Choroid plexus epithelial cell (primary cell): ENCODE measurements at places on chromosomes 16 and 17.

- DNase-seq = no peak
Observed at GRCh38 chr17:74807925-74808324, 31.8 kb upstream of the NAT9 start.

- no peak for DNase-seq
Observed at GRCh38 chr16:59907611-59908010, 1173.5 kb upstream of the GOT2 start.

DNA sequence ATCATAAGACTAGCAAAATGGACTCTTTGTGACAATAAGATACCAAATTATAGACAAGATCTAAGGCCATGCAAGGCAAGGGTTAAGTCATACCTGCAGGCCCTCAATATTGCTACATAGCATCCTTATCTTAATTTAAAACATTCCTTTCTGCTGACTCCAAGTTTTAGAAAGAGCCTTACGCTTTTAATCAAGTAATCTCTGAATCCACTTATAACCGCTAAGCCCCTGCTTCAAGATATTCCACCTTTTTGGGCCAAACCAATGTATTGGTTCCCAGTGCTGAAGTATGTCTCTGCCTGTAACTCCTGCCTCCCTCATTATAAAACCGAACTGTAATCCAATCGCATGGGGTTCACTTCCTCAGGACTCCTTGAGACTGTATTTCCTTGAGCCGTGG, 255.4 kb downstream of the PHKB start:
- DNase-seq = no peak

- DNase-seq = no peak
Observed at GRCh38 chr16:85159179-85159980, 47.1 kb upstream of the CIBAR2 start.

DNA sequence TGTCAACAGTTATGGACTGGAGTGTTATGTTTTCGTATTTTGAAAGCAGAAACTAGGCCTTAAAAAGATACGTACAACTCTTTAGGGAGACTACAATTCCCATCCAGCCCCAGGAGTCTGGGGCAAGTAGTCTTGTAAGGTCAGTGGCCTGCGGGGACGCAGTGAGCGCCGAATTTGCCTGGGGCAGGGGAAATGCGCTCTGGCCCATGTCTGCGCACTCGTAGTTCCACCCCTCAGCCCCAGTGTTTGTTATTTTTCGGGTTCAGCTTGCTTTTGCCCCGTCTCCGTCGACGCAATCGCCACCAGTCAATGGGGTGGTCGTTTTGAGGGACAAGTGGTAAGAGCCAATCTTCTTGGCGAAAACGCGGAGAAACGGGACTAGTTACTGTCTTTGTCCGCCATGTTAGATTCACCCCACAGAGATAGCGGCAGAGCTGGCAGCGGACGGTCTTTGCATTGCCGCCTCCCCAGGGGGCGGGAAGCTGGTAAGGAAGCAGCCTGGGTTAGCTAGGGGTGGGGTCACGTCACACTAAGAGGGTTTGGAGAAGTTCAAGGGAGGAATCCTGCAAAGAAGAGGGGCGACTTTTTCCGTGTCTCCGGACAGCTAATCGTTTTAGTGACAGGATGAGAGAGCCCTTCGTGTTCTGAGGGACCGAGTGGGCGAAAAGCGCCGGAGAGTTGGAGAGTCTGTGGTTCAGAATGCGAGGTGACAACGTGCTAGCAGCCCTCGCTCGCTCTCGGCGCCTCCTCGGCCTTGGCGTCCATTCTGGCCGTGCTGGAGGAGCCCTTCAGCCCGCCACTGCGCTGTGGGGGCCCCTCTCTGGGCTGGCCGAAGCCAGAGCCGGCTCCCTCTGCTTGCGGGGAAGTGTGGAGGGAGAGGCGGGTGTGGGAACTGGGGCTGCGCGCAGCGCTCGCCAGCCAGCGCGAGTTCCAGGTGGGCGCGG, 1.1 kb upstream of the BRCA1 start:
- no peak for DNase-seq

- no peak for DNase-seq
Observed at GRCh38 chr17:12634789-12635414, 30.8 kb upstream of the MYOCD start.
